Vagina (tissue), 2 donors: ENCODE measurements at places on chromosomes 7 and 10. TPM values are rescaled to one million over a fixed set of nuclear protein-coding genes. Genes with fewer than 3 reads are reported as not detected.
A peak's percentile ranks its signal among the peaks of the same experiment; 100 is the strongest.

Gene MAD1L1
- total RNA-seq: 62.4 TPM

Gene OPALIN
- not detected for total RNA-seq

Gene CALY
- 4.7 TPM for total RNA-seq

Gene CFAP43
- total RNA-seq: 0.25 TPM

- no peak for DNase-seq
- H3K4me1 ChIP-seq: no peaks in the 10 kb centered on the region
- no peak overlapping the region for H3K27ac ChIP-seq
- no peak overlapping the region for H3K4me3 ChIP-seq
These were observed 39.6 kb upstream of the SLC16A12 start for GRCh38 chr10:89575031-89575430.

- no peaks in the 10 kb centered on the region for H3K27me3 ChIP-seq
- H3K4me1 ChIP-seq: no peaks in the 10 kb centered on the region
- H3K27ac ChIP-seq: no peak overlapping the region
- H3K36me3 ChIP-seq: no peaks in the 10 kb centered on the region
These were observed 435.0 kb downstream of the POM121L12 start for GRCh38 chr7:53470336-53470970.

DNA sequence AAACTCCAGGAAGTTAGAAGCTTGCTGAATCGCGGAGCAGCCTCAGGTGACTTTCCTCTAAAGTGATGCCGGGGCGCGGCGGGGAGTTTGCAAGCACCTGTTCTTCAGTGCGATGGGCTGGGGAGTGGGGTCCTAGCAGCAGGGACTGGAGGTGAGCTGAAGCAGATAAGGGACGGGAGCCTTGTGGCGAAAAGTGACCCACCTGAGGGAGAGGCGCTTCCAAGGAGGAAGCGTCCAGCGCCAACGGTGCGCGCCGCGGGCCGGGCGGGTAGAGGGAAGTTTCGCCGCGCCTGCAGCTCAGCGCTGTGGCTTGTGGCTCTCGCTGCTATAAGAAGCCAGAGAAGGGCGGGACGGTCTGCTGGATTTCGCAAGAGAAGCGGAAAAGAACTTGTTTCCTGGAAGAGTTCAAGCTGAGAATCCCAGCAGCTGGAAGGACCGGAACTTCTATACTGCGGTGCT lies at the start of gene STEAP4:
Gene STEAP4, minus strand, starts transcription at position 305 of the 459 bp plus-strand sequence. CDS start 22,625 bp downstream, outside the sequence.
- H3K27me3 ChIP-seq: no peaks in the 10 kb centered on the region
- H3K4me3 ChIP-seq: peak within 1 kb of the TSS; percentile 40
- H3K27ac ChIP-seq: no peak within 1 kb of the TSS
- no peak for DNase-seq
- no peaks in the 10 kb centered on the region for H3K36me3 ChIP-seq

- no peak for DNase-seq
- no peak overlapping the region for H3K4me3 ChIP-seq
- H3K36me3 ChIP-seq: no peaks in the 10 kb centered on the region
- no peaks in the 10 kb centered on the region for H3K27me3 ChIP-seq
These were observed 7.6 kb upstream of the CCDC201 start for GRCh38 chr7:45880433-45880860.

DNA sequence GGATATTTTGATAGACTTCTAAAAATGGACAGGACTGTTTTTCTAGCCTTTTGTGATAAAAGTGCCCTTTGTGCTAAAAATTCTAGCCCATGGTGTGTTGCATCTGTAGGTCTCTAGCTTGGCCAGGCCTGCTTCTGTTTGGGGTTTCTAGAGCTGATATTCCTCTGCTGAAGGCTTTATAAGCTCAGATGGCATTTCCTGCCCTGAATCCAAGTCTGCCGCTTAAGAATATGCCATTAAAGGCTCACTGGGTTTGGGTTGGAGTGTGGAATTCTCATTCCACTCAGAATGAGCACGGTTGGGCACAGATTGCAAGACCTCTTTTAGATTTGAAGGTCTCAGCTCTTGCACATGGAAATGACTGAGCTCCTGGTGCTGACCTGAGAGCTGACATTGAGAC lies 49.4 kb upstream of the IGFBP3 start:
- H3K4me1 ChIP-seq: no peaks in the 10 kb centered on the region
- no peaks in the 10 kb centered on the region for H3K36me3 ChIP-seq
- no peak for DNase-seq
- no peak overlapping the region for H3K4me3 ChIP-seq
- H3K27ac ChIP-seq: no peak overlapping the region

DNA sequence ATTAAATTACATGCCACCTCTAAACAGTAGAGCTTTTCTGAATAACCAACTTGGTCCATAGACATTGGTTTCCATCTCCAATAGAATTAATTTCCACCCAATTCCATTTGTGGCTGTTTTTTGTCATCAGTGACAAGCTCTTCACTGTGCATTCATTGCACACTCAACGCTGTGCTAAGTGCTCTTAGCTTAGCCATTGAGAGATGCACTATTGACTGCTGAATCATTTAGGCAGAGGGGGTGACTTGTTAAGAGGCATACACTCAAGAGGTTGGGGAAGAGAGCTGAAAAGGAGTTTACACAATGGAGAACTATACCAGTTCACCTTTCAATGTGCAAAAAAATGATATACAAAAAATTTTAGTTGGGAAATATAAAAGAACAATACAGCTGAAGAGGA lies 31.9 kb upstream of the CBLL1 start:
- no peaks in the 10 kb centered on the region for H3K4me1 ChIP-seq
- H3K36me3 ChIP-seq: no peaks in the 10 kb centered on the region
- no peaks in the 10 kb centered on the region for H3K27me3 ChIP-seq
